ENCODE measurements at places on chromosomes 11 and 22.

DNA sequence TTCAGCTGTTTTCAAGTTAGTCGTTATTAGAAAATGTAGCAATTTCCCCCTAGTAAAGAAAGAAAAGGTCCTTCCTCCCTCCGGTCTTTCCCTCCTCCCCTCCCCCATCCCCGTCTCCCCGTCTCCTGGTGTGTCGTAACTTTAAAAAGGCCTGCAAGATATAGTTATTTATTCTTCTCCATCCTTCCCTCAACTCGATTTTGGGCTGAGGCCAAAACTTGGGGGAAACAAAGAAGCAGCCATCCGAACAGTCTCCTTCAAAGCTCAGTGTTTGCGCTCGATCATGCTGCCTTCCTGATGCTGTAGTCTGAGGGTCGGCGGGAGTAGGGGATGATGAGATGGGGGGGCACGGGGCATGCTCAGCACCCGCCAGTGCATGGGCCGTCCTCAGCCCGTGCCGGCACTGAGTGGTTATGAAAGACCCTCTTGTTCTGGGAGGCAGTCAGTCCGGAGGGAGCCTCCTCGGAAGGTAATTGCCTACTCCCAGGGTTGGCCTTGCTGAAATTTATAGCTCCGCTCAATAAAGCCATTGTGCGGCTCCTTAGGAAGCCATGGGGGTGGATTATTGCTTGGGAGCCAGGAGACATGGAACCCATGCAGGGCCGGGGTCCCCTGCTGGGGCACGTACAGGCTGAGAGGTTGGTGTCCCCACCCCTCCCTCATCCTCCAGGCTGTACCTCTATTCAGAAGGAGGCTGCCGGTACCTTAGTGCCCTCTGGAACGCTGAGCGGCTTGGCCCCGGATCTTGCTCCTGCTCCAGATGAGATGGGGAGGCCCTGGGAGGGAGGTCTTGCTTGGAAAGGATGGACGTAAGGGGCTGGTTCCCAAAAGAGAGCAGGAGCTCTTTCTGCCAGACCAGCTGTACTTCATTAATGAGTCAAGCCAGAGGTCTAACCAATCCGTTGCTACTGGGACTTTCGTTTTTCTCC lies 212.7 kb upstream of the CADM1 start:
- DNase-seq = no peak

- DNase-seq = no peak
Measured at GRCh38 chr11:121762820-121763219, 310.1 kb upstream of the SORL1-AS1 start.

- peak; percentile 70 for DNase-seq
Measured at GRCh38 chr22:17830043-17830961, 56.0 kb upstream of the BID start.

- no peak for DNase-seq
Measured at GRCh38 chr11:76667271-76667818, 3.2 kb downstream of the LRRC32 start.

- no peak for DNase-seq
Measured at GRCh38 chr11:69242266-69242920, 51.6 kb upstream of the MYEOV start.

- DNase-seq = no peak
Measured at GRCh38 chr11:36508743-36509142, 1.3 kb downstream of the TRAF6 start.
